IMR-90 (cell line): ENCODE measurements at places on chromosomes 5 and 9. TPM values are rescaled to one million over a fixed set of nuclear protein-coding genes. Genes with fewer than 3 reads are reported as not detected.
A peak's percentile ranks its signal among the peaks of the same experiment; 100 is the strongest.

- DNase-seq = no peak
Measured at GRCh38 chr9:4739587-4740387, 1.2 kb downstream of the AK3 start.

DNA sequence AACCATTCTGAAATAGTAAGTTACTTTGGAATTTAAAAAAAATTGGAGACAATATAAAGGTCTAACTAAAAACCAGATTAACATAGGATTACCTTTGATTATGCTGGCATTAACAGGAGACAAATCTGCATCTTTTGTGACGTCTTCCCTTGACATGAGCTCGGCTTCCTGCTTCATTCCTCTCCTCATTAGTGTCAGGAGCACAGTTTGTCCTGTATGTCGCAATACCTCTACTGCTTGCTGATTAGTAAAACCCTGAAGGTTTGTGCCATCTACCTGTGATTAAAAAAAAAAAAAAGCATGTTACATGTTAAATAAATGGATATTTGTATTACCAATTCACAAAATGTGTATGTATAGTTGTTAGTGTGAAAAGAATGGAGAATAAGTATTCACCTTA is 73.7 kb downstream of the MPDZ start:
- DNase-seq = no peak

GRCh38 chr5:108937221-108937620 is 189.5 kb downstream of the FER start:
- no peak for DNase-seq

GRCh38 chr5:55585206-55585610 is 50.4 kb upstream of the PLPP1 start:
- no peak for DNase-seq

GRCh38 chr5:1901061-1901460 is 18.3 kb upstream of the IRX4 start:
- DNase-seq = no peak

DNA sequence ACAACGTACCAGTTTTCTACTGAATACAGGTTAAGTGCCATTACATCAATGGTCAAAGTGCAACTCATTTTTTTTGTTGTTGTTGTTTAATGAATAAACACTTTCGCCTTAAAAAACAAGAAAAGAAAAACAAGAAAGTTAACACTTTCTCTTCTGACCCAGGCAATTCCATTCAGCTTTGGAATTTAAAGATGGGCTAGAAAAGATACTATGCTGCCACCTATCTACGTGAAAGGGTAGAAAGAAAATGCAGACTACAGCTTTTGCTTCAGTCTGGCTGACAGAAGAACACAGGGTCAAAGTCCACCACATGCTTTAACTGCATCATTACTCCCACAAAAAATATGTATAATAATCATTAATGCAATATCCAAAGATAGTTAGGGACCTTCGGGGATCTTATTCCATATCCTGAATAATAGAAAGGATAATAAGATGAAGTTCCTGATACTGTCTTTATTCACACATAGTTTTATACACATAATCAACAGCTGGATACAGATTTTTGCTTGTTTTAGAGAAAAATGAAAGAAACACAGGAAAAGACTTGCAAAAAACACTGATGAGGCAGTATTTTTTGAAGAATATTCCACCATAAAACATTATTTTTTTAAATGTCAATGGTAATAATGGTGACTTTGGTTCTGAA is 40.4 kb downstream of the ZDHHC21 start:
- DNase-seq = peak; percentile 24

GRCh38 chr9:103798620-103799019 is 295.5 kb upstream of the SMC2 start:
- DNase-seq = no peak

GRCh38 chr5:73892806-73893205 is 266.8 kb downstream of the ARHGEF28 start:
- DNase-seq = peak; percentile 96

- no peak for DNase-seq
Measured at GRCh38 chr5:75568202-75568601, 43.1 kb upstream of the ANKDD1B start.

GRCh38 chr5:52983731-52984636 is 5.2 kb upstream of the ITGA2 start:
- peak; percentile 51 for DNase-seq

GRCh38 chr9:128242828-128243214 is 33.0 kb downstream of the GOLGA2 start:
- DNase-seq = no peak

DNA sequence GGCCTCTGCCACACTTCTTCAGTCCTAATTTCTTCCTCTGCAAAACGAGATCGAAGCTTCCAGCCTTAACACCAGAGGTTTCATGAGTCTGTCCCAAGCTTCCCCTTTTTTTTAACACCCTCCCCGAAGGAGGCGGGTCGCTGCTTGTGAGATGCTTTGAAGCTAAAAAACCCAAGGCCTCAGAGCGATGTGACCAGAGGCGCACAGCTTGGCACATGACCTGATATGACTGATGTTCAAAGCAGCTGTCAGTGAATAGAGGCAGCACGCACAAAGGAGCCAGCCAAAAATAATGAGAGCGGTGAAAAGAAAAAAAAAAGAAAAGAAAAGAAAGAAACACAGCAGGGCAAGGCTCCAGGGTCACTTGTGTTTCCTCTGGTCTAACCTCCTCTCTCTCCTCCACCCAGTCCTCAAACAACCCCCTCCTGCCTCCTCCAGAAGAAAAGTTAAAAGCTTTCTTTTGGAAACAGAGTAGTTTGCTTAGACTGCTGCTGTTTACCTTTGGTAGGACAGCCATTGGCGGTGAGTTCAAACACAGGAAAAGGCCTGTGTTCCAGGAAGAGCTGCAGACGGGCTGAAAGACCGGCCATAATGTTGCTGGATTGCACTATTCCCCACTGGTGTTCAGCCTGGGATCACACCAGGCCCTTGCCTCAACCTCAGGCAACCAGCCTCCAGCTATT is 10.9 kb upstream of the ZNF366 start:
- DNase-seq = no peak

- no peak for DNase-seq
Measured at GRCh38 chr9:94881940-94882339, 155.4 kb downstream of the AOPEP start.

RNF180 gene
- 0.36 and 0.56 TPM in 2 replicates for total RNA-seq

IL13 gene
- not detected in 2 replicates for total RNA-seq

GARNL3 gene
- total RNA-seq = 3.9 and 5.0 TPM in 2 replicates

CCNJL gene
- total RNA-seq = 2.0 and 2.8 TPM in 2 replicates

TAF1L gene
- under 0.01 TPM in 1 of 2 replicates, not detected in the other for total RNA-seq

PCDHB7 gene
- 0.18 and 0.28 TPM in 2 replicates for total RNA-seq
